Astrocyte (in vitro differentiated cells and primary cell): ENCODE measurements at places on chromosomes 16 and 17.

DNA sequence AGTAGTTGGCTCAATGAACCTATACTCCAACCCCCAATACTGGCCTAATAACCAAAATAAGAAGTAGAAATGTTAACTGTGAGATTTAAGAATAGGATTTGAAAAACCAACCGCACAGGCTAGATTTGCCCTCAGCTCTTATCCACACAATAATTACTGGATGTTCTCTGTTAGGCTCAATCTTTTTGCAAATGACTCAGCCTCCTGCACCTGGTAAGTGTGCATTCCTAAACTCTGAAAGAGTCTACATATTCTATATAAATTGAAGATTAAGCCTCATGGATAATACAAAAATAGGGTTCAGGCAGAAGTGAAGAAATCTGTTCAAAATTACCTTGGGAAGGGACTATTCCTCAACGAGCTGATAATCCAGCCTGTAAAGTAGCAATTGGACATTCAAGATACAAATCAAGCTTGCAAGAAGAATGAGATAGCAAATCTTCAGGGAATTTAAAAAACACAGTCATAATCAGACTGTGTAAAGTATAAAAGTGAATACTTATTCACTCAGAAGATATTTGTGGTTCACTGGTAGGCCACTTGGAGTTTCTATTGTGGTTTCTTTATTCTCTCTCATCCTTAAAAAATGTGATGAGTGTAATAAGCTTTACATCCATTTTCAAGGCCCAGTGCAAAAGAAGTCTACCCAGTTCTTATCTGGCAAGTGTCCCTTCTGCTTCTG is 931.9 kb upstream of the SOX9 start:
- peak; percentile 98 for DNase-seq

DNA sequence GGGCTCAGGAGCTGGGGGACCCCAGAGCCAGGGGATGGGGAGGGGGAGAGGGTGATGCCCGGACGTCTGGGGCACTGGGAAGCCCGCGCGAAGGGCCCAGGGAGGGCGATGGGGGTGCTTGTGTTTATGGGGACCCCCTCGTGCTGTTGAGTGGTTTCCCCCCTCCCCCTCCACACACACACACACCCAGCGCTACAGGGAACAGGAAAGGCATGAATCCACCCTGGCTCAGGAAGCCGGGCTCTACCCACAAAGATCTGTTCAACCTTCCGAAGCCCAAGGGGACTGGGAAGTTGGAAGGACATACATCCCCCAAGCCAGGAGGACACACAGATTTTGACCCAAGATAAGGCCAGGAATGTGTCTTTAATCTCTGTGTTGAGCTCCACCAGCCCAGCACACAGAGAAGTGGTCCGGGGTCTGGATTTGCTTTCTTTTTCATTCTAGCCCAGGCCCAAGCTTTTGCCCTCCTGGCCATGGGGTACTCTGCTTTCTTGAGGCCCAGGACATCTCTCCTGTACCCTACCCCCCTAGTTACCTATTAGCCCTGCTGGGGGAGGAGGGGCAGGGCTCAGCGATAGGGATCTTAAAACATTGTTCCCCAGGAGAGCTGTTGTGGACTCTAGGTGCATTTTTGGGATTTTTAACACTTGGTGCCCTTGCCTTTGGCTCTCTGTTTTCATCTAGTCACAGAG is 1.2 kb downstream of the UBALD2 start:
- no peak for DNase-seq

- no peak for DNase-seq
Measured at GRCh38 chr17:7549401-7550055, 670 bp downstream of the TNFSF12 start.

GRCh38 chr16:5549802-5550201 is 452.2 kb upstream of the EEF2KMT start:
- no peak for DNase-seq

DNA sequence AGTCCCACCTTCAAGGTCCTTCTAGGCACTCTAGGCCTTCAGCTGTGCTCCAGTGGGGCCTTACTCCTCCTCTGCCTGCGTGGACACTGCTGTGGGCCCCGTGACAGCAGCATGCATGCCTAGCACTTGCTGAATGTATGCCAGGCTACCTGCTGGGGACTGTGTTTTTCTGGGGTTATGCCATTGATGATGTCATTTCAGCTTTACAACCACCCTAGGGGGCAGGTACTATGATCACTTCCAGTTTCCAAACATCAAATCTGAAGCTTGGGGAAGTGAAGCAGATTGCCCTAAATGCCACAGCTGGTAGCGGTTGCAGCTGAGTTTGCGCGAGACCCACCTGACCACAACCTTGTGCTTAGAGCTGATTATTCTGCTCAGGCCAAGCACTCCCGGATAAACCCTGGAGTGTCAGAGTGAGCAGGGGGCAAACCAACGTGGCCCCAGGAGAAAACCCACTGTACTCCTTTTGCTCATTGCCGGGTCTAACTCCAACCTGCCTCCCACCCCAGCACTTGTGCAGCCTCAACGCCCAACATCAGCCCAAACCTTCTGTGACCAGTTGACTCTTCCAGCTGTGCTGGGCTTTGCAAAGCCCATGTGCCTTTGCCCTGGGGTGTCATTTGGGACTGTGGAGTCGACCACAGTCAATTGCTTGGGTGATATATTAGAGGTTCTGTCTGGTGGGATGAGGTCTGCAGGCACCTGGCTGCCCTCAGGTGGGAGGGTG is 168.4 kb downstream of the ENGASE start:
- no peak for DNase-seq

- DNase-seq: no peak
Measured at GRCh38 chr17:49370971-49371834, 9.2 kb upstream of the ZNF652 start.
